Lung (tissue), 17 donors: ENCODE measurements at places on chromosomes 16 and 17. TPM values are rescaled to one million over a fixed set of nuclear protein-coding genes. Genes with fewer than 3 reads are reported as not detected.
A peak's percentile ranks its signal among the peaks of the same experiment; 100 is the strongest.

DNA sequence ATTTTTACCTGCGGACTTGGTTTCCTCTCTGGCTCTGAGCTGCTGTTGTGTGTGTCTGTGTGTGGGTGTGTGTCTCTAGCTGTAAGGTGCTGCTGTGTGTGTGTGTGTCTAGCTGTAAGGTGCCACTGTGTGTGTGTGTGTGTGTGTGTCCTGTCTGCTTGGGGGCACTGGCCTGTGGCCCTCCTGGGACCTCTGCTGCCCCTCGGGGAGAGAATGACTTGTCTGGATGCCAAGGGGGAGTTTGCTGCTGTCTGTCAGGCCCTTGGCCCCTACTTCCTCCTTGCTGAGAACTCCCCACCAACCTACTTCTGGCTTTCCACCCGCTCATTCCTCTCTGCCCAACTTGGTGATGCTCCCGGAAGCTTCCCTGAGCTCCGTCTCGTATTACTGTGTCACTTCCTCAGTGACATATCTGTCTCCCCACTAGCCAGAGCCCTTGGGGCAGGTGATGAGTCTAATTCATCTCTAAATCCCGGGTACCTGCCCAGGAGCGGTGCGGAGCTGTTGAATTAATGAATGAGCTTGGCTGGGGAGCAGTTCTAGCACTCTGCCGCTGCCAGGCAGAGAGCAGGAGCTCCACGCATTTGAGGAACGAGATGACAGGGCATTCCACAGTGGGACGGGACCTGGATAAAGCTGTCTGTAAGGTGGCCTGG, 3.5 kb upstream of the LASP1NB start:
- DNase-seq: no peak

GRCh38 chr17:81057079-81057730, 22.3 kb downstream of the BAIAP2 start:
- DNase-seq: peak; percentile 71

Gene CA5A
- total RNA-seq: 0.63 TPM

DNA sequence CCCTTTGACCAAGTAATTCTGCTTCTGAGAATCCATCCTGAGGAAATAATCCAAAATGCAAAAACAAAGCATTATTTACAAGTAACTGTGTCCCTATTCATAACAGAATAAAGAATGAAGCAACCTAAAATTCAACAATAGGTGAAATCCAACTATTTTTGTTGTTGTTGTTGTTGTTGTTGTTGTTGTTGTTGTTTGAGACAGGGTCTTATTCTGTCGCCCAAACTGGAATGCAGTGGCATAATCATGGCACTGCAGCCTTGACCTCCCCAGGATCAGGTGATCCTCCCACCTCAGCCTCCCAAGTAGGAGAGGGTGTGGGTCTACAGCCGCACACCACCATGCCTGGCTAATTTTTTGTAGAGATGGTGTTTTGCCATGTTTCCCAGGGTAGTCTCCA, 75.9 kb upstream of the MTMR4 start:
- no peak for DNase-seq

GRCh38 chr17:81930142-81931125, 2.9 kb upstream of the MAFG start:
- DNase-seq: no peak

DNA sequence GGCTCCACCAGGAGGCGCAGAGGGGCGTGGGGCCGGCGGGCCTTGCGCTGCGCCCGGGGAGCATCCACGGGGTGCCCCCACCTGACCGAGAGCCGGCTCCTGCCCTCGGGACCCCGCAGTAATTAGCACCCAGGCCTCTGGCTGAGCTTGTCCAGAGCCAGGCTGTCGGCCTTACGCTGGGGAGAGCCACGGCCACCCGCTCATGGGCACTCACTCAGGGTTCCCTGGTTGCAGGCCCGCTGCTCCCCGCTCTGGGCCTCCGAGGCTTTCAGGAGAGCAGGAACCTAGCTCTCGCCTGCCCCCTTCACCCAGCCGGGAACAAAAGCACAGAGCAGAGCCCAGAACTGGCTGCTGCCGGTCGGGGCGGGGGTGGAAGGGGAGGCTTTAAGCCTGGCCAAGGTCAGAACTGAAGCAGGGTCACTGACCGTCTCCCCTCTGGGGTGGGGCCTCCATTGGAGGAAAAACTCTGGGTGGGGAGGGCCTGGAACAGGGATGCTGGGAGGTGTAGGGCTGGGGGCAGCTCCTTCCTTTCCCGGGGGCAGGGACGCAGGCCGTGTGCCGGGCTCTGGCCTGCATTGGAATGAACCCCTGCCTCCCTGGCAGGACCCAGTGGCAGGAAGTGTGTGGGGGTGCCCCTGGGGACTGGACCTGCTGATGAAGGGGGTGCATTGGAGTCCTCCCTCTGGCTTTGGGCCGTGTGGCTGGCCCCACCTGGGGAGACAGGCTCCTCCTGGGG, 12.3 kb downstream of the GLIS2 start:
- DNase-seq: peak; percentile 90

Gene SP6
- 4.5 TPM for total RNA-seq

- no peak for DNase-seq
Observed at GRCh38 chr17:64323774-64324173, 60.7 kb upstream of the TEX2 start.

DNA sequence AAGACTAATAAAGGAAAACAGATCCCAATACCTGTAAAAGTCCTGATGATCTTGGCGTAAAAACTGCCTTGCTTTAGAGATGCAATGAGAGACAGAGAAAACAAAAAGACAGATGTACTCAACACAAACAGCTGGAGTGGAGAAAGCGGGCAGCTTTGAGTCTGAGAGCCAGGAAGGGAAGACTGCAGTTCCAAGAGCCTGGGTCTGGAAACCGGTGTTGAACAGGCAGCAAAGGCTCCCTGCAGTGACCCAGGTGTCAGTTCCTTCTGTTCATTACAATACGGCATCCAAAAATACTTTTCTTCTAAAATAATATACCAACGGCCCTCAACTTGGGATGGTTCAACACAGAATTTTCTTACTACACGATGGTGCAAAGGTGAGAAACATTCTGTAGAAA, 29.6 kb downstream of the VPS53 start:
- DNase-seq: no peak

- DNase-seq: no peak
Observed at GRCh38 chr16:88297178-88297720, 85.5 kb upstream of the ZNF469 start.

Gene PRM1
- not detected for total RNA-seq

DNA sequence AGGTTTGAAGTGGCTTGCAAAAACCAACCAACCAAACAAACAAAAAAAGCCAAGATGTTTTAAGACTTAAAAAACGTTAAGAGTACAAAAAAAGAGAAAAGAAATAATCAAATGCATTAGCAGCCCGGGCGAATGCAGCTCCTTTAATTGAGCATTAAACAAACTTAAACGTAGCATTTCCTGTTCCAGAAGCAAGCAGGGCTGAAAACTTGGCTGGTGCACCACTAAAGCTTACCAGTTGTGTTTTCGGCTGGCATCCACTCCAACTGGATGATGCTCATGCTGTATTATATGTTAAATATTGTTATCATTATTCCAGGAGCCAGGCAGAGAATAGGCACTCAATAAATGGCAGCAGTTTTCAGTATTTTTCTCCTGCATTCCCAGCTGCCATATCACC, 45.1 kb downstream of the IRX6 start:
- DNase-seq: no peak

- no peak for DNase-seq
Observed at GRCh38 chr17:38353086-38353604, 1.5 kb downstream of the SOCS7 start.

DNA sequence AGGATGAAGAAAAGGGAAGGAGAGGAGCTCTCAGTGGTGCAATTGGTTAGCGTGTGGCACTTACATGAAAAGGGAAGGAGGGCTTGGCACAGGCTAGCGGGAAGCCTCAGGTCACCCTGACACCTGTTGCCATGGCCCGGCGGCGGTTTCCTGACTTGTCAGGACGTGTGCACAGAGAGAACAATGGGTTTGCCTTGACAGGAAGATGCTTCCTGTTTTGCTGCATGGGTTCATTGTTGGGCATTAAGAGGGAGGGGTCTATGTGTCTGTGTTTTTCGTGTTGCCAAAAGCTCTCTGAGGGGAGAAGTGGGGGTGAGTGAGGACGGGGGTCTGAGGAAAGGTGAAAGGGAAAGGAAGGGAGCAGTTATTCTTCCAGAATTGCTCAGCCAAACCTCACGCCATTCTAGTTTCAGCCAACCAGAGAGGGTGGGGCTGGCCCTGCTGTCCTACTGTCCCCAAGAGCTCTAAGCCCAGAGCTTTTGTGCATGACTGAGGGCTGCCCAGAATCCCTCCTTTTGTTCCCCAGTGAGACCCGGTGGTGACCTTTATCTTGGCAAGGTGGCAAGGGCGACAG, 17.1 kb upstream of the CCR7 start:
- DNase-seq: peak; percentile 59

Gene C16orf92
- not detected for total RNA-seq

- DNase-seq: no peak
Observed at GRCh38 chr17:42142371-42142896, 12.4 kb downstream of the RAB5C start.

- no peak for DNase-seq
Observed at GRCh38 chr16:1746693-1747195, 24.6 kb downstream of the NME3 start.

Gene KRTAP17-1
- not detected for total RNA-seq

Gene KRTAP2-1
- total RNA-seq: not detected

DNA sequence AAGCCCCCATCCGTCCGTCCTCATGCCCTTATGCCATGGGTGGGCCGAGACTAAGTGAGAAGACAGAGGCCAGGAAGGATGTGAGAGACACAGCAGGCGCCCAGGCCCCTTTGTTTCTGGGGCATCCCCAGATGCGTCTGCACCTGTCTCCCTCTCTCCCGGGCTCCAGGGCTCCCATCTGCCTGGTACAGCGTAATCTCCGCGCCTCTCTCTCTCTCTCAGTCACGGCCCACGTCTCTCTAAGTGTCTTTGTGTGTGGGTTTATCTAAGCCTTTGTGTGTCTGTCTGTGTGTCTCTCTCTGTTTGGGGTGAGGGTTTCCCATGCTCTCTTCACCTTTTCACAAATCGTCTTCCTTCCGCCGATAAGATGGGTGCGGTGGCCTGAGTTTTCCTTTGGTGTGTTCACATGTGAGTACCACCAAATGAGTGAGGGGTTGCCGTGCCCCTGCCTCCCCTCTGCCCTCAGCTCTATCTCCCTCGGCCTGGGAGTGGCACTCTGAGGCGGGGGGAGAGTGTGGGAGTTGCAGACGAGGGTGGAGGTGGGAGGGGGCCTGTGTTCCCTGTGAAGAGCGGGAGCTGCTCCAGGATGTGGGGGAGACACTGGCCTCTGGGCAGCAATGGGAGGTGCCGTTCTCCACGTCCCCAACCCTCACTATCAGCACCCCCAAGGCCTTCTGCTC, 25.8 kb upstream of the ABCC3 start:
- DNase-seq: no peak
